ENCODE measurements at places on chromosomes 7 and 10. TPM values are rescaled to one million over a fixed set of nuclear protein-coding genes. Genes with fewer than 3 reads are reported as not detected.

IFIT2 gene
- 21.6 TPM for total RNA-seq

ABCB4 gene
- 0.26 TPM for total RNA-seq

LRMDA gene
- total RNA-seq, result 1.0 TPM

CDH23 gene
- total RNA-seq, result 0.17 TPM

HOXA4 gene
- total RNA-seq, result 0.51 TPM

KCNIP2 gene
- 0.77 TPM for total RNA-seq

TIMM23 gene
- total RNA-seq, result 58.8 TPM

MSS51 gene
- 1.5 TPM for total RNA-seq

SLC29A3 gene
- total RNA-seq, result 2.3 TPM

TAS2R3 gene
- total RNA-seq, result 1.3 TPM

ELN gene
- total RNA-seq, result 2.1 TPM

COL13A1 gene
- total RNA-seq, result 6.4 TPM

MMD2 gene
- total RNA-seq, result not detected

COL26A1 gene
- total RNA-seq, result not detected

AHR gene
- total RNA-seq, result 84.4 TPM

ABCA13 gene
- 0.26 TPM for total RNA-seq

AKR1D1 gene
- not detected for total RNA-seq

NOS3 gene
- total RNA-seq, result 0.50 TPM
